ENCODE measurements at places on chromosomes 1 and 21.

- DNase-seq: no peak
These were observed 243.3 kb downstream of the HLX start for GRCh38 chr1:221122501-221122900.

DNA sequence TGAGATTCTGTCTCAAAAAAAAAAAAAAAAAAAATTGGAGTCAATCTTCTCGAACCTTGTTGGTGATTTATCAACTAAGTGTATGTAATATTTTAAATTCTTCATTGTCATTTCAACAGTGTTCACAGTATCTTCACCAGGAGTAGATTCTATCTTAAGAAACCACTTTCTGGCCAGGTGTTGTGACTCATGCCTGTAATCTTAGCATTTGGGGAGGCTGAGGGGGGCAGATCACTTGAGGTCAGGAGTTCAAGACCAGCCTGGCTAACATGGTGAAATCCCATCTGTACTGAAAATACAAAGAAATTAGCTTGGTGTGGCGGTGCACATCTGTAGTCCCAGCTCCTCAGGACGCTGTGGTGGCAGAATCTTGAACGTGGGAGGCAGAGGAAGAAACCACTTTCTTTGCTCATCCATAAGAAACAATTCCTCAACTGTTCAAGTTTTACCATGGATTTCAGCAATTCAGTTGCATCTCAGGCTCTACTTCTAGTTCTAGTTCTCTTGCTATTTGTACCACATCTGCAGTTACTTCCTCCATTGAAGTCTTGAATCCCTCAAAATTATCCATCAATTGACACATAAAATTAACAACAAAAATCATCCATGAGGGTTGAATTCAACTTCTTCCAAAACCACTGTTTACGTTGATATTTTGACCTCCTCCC is 30.4 kb upstream of the EYA3 start:
- no peak for DNase-seq

DNA sequence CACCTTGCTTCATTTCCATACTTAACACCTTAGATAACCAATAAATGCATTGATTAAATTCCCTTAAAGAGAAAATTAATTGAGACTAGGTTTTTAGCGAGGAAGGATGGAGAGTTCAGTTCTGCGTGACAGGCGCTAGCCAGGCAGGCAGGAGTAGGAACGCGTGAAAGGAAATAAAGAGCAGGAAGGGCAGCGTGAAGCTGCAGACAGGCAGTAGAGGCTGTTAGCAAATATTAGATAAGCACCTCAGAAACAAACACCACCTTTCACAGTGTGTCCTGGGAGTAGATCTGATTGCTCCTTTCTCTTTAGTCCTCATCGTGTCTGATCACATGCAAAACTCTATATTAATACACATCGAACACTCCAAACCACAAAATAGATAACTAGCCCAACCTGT is 282.7 kb upstream of the ADGRL2 start:
- DNase-seq: no peak

GRCh38 chr1:151036356-151036755 is at the start of gene BNIPL:
TSS of gene BNIPL (plus strand) at chr1:151036586. CDS start at chr1:151036726, 140 bp downstream.
- DNase-seq: no peak

DNA sequence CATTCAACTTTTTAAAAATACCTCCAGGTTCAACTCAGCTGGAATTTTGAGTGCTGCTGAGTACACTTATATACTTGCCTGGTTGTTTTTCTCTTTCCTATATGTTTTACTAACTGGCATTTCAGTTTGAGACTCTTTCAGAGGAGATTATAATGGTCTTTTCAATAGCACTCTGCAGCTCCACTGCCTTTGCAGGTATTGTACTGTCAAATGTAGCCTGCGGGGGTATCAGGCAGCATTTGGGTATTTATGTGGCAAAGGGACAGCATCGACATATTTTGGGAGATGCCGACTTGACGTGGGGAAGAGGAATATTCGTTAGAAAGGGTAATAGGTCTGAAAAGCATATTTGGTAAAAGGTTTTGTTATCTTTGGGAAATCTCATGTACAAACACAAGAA is 11.1 kb upstream of the TGFBR3 start:
- DNase-seq: no peak

- no peak for DNase-seq
These were observed 15.7 kb downstream of the MAP3K21 start for GRCh38 chr1:233343262-233343661.

Data from kidney epithelial cell (primary cell).